ENCODE measurements at places on chromosomes 5 and 9.

DNA sequence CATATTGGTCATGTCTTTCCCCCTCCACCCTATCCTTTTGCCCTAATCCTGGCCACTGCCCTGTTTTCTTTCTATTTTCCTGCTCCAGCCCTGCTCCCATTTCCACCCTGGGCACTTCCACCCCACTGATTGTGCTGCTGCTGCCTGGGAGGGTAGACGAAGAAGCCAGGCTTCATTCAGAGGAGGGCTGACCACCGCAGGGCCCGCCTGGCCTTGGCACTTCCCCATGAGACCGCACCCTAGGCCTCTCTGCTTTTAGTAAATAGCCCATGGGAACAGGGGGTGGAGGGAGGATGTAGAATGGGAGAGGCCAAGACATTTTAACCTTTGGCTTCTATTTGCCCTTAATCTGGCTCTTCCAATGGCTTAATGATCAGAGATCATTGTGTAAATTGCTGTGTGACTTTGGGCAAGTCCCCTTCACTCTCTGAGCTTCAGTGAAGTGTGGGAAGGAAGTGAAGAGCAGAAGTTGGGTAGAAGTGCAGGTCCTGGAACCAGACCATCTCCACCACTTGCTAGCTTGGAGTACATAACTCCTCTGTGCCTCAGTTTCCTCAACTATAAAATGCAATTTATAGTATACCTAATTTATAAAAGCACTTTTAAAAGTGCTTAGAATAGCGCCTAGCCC lies 13.6 kb upstream of the GPX3 start:
- no peak for DNase-seq

GRCh38 chr5:58795327-58795726 lies 212.5 kb downstream of the RAB3C start:
- no peak for DNase-seq

DNA sequence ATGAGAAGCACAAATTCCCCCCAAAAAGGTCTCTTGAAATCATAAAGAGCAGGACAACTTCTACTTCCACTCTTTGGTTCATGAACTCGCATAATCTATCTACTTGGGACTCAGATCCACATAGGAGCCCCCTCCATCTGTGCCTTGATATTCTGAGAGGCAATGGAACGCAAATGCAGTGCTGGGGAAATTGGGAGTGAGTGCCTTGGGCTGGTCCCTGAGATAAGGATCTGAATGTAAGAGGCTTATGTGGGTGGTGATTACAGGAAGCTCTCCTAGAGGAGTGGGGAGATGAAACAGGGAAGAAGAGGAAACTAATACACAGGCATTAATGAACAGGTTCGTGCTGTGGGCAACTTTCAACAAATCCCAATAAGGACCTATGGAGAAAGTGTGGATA lies 285.6 kb downstream of the RASEF start:
- no peak for DNase-seq

- no peak for DNase-seq
These were observed 10.4 kb downstream of the FREM1 start for GRCh38 chr9:14899815-14900193.

- DNase-seq = no peak
These were observed 122.1 kb downstream of the EBF1 start for GRCh38 chr5:158977642-158978041.

GRCh38 chr9:14302405-14302804 lies 11.5 kb downstream of the NFIB start:
- no peak for DNase-seq

- no peak for DNase-seq
These were observed 38.9 kb upstream of the SLC2A8 start for GRCh38 chr9:127358023-127358535.
